ENCODE measurements at places on chromosomes 2 and 18.
A peak's percentile ranks its signal among the peaks of the same experiment; 100 is the strongest.

DNA sequence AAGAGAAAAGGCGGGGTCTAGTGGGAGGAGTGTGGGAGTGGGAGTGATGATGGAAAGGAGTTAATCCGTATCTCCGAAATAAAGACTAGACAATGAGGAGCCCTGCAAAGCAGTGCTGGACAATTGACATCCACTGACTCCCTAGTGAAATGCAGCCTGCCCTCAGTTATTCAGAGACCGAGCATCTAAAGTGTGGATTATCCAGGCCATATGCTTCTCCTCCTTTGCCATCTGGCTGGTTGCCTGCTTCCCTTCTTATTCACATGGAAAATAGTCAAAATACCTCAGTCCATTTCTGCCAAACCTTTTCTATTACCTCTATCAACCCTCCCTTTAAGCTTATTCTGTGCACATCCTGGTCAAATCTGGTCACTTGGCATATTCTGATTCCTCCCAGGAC is 288.8 kb upstream of the SIX3 start:
- DNase-seq, result no peak

DNA sequence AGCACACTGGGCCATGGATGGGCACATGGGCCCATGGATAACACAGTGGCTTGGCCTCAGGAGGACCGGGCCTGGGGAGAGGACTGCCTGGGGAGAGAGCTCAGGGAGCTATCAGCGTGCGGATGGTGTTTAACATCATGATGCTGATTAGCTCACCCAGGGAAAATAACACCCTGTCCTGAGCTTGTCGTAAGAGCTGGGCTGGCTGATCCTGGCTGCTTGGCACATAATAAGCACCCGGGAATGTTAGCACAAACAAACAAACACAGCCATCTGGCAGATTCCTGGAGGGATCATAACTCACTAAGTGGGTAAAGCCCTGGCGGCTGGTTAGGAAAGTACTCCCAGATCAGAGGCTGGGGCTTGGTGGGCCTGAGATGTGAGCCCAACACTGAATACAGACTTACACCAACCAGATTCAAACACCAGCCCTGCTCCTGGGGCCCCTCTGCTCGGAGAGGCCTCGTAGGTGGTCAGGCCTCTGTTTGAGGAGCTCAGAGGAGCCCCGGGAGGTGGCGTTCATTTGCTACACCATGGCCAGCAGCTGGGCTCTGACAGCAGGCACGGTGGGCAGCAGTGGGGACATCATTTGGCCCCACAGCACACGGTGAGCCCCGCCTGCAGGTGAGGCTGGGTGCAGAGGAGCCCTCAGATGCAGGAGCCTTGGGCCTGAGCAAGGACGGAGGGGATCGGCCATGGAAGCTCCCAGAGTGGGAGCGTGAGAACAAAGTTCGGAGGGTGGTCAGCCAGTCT is 193.4 kb upstream of the HDAC4 start:
- DNase-seq, result peak; percentile 10

DNA sequence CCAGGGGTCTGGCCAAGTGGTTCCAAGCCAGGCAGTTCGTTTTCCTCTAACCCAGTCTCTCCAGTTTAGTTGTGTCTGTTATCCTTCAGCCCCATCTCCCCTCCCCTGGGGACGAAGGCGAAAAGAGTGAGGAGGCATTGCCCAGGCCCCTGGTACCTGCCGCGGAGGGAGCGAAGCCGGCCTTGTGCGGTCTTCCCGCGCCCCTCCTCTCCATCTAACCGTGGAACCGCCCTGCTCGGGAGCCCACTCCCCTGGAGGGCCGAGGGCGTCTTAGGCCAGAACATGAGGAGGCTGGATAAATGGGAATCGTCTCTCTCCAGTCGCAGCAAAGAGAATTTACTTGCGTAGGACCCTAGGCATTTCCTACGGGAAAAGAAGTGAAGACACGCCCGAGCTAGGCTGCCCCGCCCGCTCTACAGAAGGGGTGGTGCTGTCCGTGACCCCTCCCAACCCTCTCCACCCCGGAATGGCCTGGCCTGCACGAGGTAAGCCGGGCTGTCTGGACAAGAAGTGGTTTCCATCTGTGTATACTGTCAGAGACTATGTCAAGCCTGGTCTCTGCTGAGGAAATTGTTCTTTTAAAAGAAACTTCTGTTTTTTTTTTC is 156.2 kb downstream of the MIB1 start:
- no peak for DNase-seq

GRCh38 chr2:209653134-209653533 is 118.5 kb upstream of the UNC80 start:
- no peak for DNase-seq

DNA sequence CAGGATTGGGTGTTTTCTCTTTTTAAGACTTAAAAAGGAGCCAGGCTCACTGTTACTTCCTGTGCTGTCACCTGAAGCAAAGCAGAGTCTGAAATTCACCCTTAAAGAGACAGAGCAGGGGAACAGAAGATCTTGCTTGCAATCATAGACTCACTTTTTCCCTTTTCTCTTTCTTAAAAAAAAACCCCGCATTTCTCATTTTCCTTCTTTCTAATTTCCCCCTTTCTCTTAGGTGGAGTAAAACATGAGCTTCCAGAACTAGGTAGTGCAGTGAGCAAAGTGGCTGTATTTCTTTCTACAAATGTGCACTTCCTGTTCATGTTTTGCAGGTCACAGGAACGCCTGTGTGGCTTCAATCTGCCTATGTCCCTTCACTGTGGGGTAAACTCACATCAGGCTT is 381.2 kb downstream of the LPIN1 start:
- DNase-seq, result no peak

Data from omental fat pad (tissue), 4 donors.